GM13977 (cell line): ENCODE measurements at places on chromosomes 3 and 15.

GRCh38 chr15:47331829-47332393 is 385.4 kb upstream of the SEMA6D start:
- DNase-seq, result no peak

- no peak for DNase-seq
These were observed at the start of gene OCA2 for GRCh38 chr15:28098766-28099554. Gene OCA2, minus strand, starts transcription at chr15:28099315. Its CDS starts 17,441 bp downstream, at chr15:28081874.

DNA sequence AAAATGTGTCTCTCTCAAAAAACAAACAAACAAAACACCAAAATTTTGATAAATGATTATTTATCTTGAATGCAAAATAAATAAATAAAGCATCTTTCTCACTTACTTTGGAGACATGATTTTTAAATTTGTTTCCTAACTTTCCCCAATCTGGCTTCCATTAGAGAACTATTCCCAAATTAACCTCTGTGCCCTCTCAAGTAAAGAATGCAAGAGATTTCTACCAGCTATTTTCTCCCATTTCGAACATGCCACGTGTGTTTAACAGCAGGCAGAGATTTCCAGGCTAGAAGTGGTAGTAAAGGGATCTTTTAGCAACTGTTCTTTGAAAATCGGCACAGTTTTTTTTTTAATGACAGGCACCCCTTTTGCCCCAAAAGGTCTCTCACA is 269.1 kb downstream of the SHQ1 start:
- no peak for DNase-seq

DNA sequence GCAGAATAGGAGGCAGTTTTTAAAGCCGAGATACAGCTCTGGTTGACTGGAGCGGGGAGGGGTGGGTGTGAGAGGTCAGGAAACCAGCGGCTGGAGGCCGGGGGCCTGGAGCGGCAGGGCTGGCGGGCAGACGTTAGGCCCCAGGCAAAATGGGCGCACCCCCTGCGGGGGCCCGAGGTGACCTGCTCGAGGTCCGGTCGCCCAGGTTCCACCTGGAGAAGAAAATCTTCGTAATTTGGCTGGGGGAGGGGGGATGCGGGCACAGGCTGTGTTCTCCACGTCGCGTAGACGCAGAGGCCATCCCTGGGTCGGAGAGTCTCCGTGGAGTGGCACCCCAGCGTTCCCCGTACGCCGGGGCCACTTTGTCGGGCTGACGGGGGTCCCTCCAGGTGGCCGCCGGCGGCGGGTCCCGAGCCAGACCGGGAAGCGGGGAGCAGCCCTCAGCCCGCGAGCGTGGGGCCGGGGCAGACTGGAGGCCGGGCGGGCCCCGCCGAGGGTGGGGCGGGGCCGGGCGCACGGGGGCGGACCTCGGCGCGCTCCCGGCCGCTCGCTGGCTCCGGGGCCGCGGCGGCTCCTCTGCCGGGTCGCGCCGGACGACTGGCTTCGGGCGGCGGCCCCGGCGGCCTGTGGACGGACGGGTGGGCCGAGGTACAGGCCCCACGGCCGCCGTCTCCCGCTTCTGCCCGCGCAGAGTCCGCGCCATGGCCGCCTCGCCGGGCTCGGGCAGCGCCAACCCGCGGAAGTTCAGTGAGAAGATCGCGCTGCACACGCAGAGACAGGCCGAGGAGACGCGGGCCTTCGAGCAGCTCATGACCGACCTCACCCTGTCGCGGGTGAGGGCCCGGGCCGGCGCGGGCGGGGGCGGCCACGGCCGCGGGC is at the start of gene CRTC3:
TSS of gene CRTC3 (plus strand) at position 553 of the 879 bp plus-strand sequence. CDS start at position 702, 149 bp downstream.
- DNase-seq, result peak; percentile 92

DNA sequence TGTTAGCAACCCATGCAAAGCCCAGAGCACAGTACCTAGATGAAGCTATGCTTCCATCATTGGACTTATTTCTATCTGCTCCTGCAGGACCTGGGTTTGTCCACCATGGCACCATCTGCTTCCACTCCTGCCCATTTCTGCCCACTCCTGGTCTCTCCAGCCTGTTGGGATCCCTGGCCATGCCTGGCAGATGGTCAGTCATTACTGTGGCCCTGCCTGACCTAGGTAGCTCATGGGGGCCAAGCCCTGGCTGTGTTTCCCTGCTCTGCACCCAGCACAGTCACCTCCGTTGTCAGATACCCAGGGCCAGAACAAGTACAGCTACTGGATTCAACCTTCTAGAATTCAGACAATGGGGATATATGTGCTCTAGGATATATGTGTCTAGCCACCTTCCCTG is 185.8 kb upstream of the TLE3 start:
- no peak for DNase-seq

DNA sequence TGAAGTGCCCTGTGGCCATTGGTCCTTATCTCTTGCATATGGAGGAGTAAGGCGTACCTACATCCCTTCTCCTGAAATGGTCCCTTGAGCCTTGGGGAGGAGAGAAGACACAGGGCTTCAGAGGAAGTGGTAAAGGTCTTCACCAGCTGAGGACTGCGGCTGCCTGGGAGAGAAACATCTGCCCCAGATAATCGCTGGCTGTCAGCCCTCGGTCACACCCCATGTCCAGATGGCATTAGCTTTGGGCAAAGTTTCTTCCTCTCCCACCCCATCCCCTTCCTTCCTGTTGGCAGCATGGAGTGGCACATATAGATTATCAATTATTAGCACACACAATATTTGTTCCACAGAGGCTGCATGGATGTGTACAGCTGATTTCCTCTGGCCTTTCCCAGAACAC is 61.6 kb downstream of the LRTM1 start:
- DNase-seq, result no peak

DNA sequence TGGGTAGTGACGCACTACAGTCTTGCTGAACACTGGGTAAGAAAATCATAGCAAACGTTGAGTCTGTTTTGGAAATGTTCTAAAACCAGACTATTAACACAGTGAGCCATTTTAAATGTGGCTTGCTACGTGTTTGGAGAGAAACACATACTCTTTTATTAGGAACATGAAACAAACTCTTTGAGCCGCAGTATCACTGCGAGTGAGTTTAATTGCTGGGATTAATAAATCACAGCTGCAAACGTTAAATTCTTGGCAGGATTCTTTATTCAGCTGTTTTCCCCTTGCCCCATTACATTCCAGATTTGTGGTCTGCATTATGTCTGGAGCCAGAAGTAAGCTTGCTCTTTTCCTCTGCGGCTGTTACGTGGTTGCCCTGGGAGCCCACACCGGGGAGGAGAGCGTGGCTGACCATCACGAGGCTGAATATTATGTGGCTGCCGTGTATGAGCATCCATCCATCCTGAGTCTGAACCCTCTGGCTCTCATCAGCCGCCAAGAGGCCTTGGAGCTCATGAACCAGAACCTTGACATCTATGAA is 33.6 kb downstream of the BTD start:
- DNase-seq, result no peak

DNA sequence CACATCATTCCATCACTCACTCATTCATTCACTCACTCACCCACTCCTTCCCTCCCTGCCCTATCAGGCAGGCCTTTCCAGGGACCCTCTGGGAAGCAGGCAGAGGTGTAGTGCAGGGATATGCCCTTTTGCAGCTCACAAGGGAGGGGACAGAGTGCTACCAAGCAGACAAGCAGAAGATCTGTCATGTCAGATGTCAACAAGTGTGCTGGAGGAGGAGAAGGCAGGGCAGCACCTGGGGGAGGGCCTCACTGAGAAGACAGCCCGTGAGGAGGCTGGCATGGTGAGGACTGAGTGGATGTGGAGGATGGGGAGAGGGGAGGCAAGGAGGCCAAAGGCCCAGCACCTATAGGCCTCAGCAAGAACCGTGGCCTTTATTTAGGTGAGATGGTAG is 15.3 kb downstream of the ABTB1 start:
- no peak for DNase-seq

DNA sequence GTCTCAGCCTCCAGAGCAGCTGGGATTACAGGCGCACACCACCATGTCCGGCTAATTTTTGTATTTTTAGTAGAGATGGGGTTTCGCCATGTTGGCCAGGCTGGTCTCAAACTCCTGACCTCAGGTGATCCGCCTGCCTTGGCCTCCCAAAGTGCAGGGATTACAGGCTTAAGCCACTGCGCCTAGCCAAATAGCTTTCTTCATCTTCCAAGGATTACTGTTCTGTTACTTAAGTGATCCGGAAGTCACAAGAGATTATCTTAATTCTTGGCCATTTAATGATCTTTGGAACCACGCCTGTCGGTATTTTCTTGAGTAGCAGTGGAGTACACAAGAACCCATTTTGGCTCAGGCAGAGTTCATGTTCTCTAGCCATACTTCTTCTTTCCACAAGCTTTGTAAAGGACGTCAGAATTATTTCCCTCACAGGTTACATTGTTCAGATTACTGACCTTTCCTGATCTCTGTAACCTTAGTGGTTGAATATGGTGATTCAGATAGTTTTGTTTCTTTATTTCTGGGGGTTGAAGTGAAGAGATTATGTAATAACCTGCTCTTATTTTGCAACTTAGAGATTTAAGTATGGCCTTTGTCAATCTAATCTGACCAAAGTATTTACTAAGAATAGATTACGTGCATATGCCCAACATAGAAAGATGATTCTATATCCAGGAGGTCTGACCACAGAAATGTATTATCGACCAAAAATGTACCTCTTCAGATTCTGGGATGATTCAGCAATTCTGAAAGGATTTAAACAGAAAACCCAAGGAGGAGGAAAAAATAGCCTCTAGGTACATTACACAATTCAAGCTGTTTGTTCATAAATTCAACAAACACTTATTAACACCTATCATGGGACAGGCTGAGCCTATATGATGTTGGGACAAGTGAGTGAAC is 132.2 kb downstream of the GREM1 start:
- DNase-seq, result no peak

- DNase-seq, result no peak
These were observed 2.6 kb downstream of the CILP start for GRCh38 chr15:65208647-65209046.

GRCh38 chr3:51549311-51549710 is 10.8 kb downstream of the RAD54L2 start:
- no peak for DNase-seq

DNA sequence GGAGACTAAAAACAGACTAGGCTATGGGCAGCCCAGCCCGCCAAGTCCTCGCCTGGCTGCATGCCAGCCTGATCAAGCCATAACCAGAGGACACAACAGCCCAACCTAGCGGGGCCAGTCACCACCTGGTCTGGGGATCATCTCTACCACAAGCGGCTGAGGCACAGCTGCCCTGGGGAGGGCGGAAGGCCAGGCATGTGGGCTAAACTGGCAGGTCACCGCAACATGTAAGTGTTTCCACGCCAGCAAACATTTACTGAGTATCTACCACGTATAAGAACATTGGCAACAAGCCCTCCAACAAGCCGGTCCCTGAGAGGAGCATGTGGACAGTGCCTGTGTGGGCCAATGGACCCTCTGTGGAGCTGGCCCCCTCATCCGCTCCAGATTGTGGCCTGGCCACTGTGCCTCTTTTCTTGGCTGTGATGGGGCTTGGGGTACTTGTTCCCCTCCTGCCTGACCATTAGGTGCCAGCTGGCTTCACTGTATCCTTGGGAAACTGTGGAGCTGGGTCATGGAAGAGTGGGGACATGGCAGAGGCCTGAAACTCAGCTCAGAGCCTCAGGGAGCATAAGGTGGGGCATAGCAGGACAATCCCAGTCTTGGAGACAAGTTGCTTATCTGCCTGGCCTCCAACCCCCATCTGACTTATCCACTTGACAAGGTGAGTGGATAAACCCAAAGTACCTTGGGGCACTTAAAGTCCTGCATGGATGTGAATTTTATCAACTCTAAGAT is 9.0 kb downstream of the UBXN7 start:
- DNase-seq, result no peak

- DNase-seq, result peak; percentile 32
These were observed 62.5 kb upstream of the ANKRD28 start for GRCh38 chr3:15860014-15860934.

DNA sequence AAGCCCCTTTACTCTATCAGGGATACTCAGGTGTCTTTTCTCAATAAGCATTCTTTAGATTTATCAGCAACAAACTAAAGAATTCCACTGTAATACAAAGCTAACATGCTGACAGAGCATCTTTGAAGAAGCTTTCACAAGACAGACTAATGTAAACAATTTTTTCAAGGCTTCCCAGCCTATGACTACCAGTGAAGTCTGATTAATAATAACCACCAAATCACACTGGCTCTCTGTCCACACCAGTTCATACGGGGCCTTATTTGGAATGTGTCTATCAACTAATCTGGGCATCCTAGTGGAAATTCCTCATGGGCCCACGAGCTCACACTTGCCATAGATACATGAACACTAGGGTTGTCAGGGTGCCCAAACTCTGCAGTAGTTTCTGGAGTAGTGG is 84.5 kb downstream of the EFL1 start:
- no peak for DNase-seq

GRCh38 chr3:43748645-43749044 is 57.9 kb downstream of the ABHD5 start:
- DNase-seq, result no peak

DNA sequence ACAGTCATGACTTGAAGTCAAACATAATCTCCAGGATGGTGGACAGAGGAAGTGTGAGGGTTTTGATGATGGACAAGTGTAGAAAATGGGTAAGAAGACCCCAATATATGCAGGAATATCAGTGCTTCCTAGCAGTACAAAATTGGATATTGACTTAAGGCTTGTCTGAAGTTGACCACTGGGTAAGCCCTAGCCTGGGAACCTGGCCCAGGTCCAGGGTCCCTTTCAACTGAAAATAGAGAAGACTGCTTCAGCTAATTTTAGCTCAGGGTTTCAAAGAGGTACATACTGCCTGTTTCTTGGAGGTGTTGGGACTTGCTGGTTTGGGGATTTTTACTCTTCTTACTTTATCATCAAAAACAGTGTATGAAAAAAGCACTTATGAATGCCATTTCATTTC is 4.7 kb downstream of the NR1D2 start:
- DNase-seq, result peak; percentile 45

GRCh38 chr3:119637679-119638477 is 22.5 kb downstream of the POPDC2 start:
- DNase-seq, result no peak
